ENCODE measurements at places on chromosomes 3 and 15. TPM values are rescaled to one million over a fixed set of nuclear protein-coding genes. Genes with fewer than 3 reads are reported as not detected.

ADAMTS17 gene
- 1.9 TPM for polyA plus RNA-seq

DNA sequence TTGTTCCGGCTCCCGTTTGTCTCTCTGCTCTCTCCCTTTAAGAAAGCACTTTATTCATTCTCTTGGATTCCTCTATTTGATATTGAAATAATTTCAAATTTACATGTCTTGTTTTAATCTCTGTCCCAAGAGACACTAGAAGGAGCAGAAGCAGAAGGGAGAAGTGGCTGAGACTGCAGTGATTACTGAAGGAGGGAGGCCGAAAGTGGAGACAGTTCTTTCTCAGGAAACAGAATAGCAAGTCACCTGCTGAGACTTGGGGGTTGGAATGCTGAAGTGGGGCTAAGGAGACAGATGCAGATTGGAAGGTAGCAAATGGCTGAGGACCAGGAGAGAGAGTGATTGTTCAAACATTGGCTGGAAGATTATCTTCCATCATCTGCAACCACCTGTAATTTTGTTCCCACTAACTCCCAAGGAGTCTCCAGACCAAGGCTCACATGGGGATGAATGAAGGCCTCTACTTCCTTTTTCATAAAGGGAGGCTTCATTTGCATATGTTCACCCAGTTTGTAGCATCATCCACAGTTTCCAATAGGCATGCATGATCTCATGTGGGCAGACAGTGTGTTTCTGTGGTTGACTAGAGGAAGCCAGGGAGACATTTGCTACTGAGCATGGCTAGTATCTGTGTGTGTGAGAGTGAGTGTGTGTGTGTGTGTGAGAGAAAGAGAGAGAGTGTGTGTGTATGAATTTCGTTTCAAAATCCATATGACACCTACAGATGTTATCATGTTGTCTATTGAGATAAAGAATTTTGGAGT, 24.0 kb downstream of the LTF start:
- DNase-seq = no peak

PLS1 gene
- polyA plus RNA-seq = 26.0 TPM

DNAJB11 gene
- 78.4 TPM for polyA plus RNA-seq

- DNase-seq = no peak
Measured at GRCh38 chr3:9627901-9628633, 21.2 kb upstream of the MTMR14 start.

DNA sequence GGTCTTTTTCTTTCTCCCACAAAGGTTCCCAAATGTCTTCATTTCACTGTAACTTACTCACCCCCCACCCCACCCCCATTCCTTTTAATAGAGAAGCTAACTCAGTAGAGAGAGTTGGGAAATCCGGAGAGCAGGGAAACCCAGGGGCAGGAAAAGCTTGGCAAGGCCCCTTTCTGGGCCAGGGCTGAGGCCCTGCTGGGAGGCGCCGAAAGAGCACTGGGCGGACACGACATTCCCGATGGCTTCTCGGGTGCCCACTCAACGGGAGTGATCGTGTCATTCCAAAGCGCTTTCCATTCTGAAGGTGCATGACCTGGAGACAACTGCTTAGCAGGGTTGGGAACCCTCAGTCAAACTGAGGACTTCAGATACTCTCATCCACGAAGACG, 1.6 kb upstream of the DALRD3 start:
- DNase-seq = no peak

CRABP1 gene
- polyA plus RNA-seq = 62.4 TPM

- DNase-seq = no peak
Measured at GRCh38 chr3:46208167-46208704, at the start of gene CCR1. Gene CCR1 (minus strand): TSS chr3:46208313. CDS start chr3:46204313, 4,000 bp downstream.

THRB gene
- 23.2 TPM for polyA plus RNA-seq

DNA sequence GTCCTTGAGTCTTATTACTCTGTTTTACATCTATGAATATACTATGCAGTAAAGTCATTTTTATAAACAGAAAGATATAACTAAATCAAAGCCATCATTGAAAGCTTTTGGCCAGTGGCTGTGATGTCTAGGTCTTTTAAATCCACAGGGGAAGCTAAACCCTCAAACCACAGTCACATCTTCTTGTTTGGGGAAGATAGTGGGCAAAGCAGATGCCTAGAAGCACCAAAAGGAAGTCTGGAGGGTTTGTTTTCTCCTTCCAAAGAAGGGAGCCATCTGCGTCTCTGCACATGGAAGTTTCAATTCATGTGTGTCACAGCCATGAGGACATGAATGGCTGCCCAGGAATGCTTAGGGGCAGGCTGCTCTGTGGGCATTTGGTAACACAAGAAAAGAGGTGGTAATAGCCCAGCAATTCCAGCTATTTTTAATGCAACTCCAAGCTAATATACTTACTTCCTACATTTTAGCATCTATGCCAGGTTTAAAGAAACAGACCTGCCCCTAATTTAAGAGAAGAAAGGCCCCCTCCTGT, 322.2 kb downstream of the SLC9A9 start:
- DNase-seq = no peak

GRCh38 chr3:72185549-72186399, 400.8 kb upstream of the PROK2 start:
- DNase-seq = no peak

MORC1 gene
- polyA plus RNA-seq = 0.82 TPM

- no peak for DNase-seq
Measured at GRCh38 chr3:123803521-123803920, 80.6 kb downstream of the MYLK start.

DNA sequence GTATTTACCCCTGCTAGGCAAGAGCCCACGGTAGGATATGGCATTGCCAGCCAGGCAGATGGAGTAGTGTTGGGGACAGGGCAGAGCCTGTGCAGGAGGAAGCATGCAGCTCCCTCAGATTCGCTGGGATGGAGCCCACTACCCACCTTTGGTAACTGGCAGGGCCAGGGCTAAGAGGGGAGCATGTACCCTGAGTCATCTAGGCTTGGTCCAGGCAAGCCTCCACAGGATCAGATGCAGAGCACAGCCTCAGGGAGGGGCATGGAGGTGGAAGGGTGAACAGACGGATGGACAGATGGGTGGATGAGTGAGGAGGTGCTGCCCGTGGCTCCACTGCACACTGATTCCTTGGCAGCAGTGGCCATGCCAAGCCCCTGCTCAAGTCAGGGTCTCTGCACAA, 33.0 kb downstream of the IL20RB start:
- no peak for DNase-seq

GRCh38 chr15:101048176-101048575, 129.0 kb downstream of the LRRK1 start:
- DNase-seq = no peak

DNA sequence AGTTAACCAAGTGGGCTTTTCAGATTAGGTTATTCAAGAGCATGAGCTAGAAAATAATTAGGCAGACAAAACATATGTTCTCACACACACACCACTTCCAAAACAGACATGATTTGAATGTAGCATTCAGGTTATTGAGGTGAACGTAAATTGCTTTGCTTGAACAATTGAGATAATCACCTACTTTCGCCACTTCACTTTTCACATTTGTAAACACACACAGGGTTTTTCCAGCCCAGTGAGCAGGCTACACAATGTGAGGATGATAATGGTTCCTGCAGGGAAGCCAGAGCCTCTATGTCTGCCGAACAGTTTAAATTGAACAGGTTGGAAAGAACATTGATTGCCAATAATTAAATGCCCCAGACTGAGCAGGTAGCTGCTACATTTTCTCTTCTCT, 560.8 kb downstream of the OCA2 start:
- DNase-seq = no peak

GRCh38 chr15:90046911-90047392, 45.8 kb downstream of the ZNF710 start:
- DNase-seq = no peak

DNA sequence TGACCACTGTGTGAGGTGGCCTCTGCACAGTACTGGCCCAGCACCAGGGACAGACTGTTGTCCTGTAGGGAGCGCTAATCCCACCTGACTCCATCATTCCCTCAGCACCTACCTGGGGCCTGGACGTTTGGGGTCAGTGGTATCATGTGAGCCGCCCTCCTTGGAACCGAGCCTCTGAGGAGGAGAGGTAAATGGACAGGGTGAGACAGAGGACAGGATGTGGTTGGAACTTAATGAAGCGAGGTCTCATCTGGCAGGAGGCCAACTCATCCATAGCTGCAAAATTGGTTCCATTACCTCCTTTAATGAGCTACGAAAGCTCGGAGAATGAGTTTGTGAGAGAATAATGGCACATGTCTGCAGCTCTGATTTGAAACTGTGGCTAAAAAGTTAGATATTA, 13.9 kb downstream of the MAPKAPK3 start:
- DNase-seq = no peak

DNA sequence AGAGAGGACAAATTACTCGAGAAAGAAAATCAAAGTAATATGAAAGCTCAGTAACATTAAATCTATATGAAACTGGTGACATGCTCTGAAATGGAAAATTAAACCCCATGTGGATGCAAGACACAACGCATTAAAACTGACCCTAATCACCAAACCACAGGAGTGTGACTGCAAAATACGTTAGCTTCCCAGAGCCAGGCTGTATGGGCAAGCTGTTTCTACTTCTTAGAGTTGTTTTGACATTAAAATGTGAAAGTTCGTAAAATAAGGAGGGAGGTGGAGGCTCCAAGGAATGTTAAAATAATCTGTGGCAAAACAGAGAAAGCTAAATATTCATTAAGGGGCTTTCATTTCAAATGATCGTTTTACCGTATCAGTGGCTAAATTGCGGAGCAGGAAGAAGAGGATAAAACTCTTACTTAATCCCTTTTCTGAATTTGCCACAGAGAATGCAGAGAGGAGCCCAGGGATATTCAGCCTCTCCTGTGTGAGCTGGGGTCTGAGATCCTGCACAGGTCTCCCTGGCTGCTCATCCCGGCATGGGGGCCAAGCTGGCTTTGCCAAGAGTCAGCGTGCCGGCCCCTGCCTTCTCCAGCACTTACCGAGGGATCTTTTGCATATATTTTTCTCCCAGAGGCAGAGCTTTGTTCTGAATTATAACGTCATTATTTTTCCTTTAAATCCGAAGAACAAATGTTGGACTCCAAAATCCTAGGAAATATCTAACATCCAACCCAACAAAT, 239.8 kb upstream of the THBS1 start:
- no peak for DNase-seq

GAP43 gene
- 0.39 TPM for polyA plus RNA-seq

APH1B gene
- 16.5 TPM for polyA plus RNA-seq

Data from right renal pelvis (tissue), 4 donors.